ENCODE measurements at places on chromosomes 16 and 17.

DNA sequence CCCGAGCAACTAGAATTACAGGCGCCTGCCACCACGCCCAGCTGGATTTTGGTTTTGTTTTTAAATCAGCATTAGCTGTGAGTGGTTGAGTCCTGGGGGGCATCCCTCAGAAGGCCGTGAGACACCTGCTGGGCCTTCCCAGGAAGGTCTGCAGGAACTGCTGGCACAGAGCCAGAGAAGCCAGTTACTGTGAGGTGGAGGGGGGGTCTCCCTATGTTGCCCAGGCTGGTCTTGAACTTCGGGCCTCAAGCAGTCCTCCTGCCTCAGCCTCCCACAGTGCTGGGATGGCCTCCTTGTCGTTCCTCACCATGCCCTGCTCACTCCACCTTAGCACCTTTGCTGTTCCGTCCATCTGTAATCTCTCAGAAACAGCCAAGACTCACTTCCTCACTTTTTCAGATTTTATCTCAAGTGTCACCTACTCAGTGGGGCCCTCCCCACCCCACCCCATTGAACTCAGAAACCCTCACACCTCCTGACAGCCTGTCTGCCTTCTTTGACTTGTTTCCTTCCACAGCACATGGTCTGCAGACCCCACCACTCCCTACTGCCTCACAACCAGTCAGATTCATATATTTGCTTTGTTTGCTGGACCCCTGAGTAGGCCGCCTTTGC lies 62.3 kb downstream of the WSB1 start:
- DNase-seq, result no peak

GRCh38 chr16:28175715-28176114 lies 36.0 kb downstream of the XPO6 start:
- no peak for DNase-seq

- DNase-seq, result no peak
These were observed at the start of gene KRTAP1-5 for GRCh38 chr17:41026715-41027471. KRTAP1-5 (minus strand) TSS chr17:41027208; CDS start chr17:41027155, 53 bp downstream.

DNA sequence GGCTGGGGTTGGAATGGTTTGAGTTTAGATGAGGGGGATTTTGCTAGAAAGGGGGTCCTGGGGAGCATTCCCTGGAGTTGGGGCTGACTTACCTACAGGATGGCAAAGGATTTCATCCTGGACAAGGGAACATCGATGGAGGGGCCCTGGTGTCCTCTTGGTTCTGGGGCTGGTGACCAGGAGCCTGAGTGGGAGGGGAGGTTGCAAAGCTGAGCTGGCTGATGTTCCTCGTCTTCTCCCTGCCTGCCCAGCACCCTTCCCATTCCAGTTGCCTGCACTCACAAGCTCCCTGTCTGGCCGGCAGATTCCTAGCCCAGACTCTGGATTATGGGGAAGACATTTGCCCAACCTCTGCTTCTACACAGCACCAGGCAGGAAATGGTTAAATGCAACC lies 37.2 kb downstream of the ITGAE start:
- DNase-seq, result no peak

GRCh38 chr17:53630115-53630514 lies 192.6 kb upstream of the KIF2B start:
- no peak for DNase-seq

Measured in effector CD8-positive, alpha-beta T cell (primary cell).